Calu3 (cell line): ENCODE measurements at places on chromosomes 11 and 22. TPM values are rescaled to one million over a fixed set of nuclear protein-coding genes. Genes with fewer than 3 reads are reported as not detected.

Gene HBG2
- total RNA-seq = not detected in 2 replicates

GRCh38 chr22:44351685-44352377 is 39.1 kb upstream of the SHISAL1 start:
- DNase-seq = peak; percentile 67

Gene IL18
- total RNA-seq = 111 and 121 TPM in 2 replicates

- peak; percentile 84 for DNase-seq
Measured at GRCh38 chr11:13486926-13487660, 8.7 kb downstream of the PTH start.

Gene MPZL2
- 69.6 and 81.7 TPM in 2 replicates for total RNA-seq

DNA sequence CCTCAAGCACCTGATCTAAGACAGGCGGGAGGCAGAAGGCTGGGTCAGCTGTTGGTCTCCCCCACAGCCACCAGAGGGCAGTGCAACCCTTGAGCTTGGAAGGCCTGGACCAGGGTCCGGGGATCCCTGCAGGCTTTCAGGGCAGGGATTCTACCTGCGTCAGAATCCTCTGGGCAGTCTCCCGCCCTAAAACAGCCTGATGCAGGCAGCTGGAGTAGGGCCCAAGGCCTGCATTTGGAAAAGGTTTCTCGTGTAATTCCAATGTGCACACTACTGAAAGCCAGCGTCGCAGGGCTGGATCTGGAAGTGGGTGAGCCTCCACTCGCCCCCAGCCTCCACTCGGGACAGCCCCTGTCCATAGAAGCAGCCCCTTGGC is 31.8 kb downstream of the BID start:
- peak; percentile 84 for DNase-seq

Gene UBQLNL
- total RNA-seq = 0.14 and 0.51 TPM in 2 replicates

Gene FSHB
- total RNA-seq = not detected in 2 replicates

- no peak for DNase-seq
Measured at GRCh38 chr22:48579043-48579927, 1248.4 kb downstream of the BRD1 start.

Gene SCGB2A2
- total RNA-seq = not detected in 2 replicates

GRCh38 chr11:61480261-61480993 is 28.1 kb upstream of the LRRC10B start:
- no peak for DNase-seq

Gene NXPE2
- not detected in 2 replicates for total RNA-seq

Gene GRIK4
- total RNA-seq = 0.12 TPM in 1 of 2 replicates, not detected in the other

DNA sequence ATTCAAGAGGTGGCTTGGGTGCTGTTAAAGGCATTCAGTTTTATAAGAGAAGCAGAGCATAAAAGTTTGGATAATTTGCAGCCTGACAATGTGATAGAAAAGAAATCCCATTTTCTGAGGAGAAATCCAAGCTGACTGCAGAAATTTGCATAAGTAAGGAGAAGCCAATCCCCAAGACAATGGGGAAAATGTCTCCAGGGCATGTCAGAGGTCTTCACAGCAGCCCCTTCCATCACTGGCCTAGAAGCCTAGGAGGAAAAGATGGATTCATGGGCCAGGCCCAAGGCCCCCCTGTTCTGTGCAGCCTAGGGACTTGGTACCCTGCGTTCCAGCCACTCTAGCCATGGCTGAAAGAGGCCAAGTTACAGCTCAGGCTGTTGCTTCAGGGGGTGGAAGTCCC is 207.3 kb downstream of the METTL15 start:
- no peak for DNase-seq

DNA sequence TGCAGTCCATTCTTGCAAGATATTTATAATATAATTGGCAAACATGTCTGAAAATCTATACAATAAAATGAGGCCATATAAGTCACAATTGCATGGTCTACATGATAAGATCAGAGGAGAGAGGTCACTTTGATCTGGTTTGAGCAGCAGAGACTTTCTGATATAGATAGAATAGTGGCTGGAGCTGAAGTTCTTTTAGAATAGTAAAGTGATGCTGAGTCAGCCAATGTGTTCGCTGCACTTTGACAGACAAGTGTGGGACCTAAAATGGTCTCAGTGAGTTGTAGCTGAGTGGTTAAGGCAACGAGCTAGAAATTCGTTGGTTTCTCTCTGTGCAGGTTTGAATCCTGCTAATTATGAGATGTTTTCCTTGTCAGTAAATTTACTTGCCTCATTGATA is 257.0 kb upstream of the C11orf87 start:
- no peak for DNase-seq

- DNase-seq = no peak
Measured at GRCh38 chr11:106390078-106390477, 312.6 kb downstream of the AASDHPPT start.

DNA sequence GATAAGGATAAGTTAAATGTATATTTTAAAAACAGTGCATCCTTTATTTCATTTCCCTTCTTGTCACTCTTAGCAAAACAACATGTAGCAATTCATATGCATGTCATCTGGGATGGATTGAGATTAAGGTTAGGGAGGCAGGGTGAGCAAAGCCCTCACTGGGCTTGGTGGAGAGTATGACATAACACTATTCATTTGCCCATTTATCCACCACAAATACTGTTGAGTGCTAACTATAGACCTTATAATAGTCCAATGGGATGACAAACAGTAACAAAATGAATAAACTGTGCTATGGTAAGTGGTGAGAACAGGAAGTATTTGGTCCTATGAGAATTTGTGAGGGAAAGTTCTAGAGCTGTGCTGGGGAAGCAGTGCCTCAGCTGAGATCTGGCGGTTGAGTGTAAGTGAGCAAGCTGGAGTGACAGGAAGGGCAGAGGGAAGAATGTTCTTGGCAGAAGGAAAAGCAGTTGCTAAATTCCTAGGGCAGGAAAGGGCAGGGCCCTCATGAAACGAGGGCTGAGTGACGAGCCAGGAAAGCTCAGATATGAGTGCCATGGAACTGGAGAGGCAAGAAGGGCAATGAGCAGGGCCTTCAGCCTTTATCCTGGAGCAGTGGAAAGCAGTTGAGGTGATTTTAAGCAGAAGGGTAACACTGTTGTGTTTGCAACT is 6.7 kb downstream of the HSD17B12 start:
- DNase-seq = no peak

Gene CNTF
- 4.3 and 5.2 TPM in 2 replicates for total RNA-seq

DNA sequence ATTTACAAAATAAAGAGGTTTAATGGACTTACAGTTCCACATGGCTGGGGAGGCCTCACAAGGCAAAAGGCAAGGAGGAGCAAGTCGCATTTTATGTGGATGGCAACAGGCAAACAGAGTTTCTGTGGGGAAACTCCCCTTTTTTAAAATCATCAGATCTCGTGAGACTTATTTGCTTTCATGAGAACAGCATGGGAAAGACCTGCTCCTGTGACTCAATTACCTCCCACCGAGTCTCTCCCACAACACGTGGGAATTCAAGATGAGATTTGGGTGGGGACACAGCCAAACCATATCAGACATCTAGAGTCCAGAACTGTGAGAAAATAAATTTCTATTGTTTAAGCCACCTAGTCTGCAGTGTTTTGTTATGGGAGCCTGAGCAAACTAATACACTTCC is 80.8 kb downstream of the ME3 start:
- no peak for DNase-seq
